ENCODE measurements at places on chromosomes 12 and 14.

DNA sequence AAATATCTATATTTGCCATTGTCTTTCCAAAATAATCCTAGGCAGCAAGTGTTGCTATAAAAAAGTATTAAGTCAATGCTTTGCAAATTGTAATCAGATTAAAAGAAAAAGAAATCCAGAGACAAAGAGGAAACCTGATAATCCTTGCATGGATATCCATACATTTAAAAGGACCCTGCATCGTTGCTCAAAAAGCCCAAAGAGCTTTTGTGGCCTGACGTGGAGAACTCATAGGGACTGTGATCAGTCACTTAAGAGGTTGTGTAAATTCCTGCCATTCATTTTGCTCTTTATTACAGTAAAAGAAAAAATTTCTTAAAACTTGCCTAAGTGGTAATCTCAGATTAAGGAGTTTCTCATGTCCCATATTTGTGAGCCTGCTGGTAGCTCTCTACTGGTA lies 392.6 kb downstream of the C12orf75 start:
- DNase-seq = no peak

DNA sequence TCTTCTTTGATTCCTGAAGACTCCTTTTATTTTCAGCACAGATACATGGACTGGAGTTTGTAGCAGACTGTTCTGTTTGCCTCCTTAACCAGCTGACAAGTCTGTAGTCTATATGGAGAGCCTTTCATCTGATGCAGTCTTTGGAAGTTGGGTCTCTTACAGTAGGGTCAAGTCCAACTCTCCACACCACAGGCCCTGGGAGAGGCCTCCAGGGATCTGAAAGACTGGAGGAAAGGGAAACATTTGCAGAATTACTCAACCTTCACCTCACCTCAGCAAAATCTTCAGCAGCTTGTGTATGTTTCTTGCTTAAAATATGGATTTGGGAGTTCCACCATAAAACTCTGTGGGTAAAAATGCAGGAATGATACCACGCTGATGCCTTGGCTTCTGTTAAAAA lies 188.4 kb downstream of the MSRB3 start:
- DNase-seq = no peak

- peak; percentile 4 for DNase-seq
Observed at GRCh38 chr12:69161829-69162228, 77.5 kb upstream of the CPSF6 start.

DNA sequence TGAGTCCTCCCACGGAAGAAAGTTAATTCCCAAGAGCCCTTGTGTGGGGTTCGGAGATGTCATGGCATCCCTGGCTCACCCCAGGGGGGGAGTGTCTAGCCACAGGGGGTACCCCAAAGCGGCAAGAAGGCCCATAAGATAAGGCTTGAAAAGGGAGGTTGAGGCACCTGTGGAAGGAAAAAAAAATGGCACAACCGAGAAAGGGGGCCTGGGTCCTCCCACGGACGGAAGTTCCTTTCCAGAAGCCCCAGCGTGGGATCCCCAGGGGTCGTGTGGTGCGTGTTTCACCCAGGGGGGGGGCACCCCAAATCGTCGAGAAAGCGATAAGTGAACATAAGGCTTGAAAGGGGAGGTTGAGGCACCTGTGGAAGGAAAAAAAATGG lies 266.7 kb downstream of the ALG10 start:
- no peak for DNase-seq

- no peak for DNase-seq
Observed at GRCh38 chr12:39959467-39959866, 146.4 kb downstream of the SLC2A13 start.

GRCh38 chr12:71075743-71076142 lies 82.1 kb downstream of the TSPAN8 start:
- DNase-seq = no peak

GRCh38 chr12:12467688-12468261 lies 94.9 kb downstream of the DUSP16 start:
- peak; percentile 37 for DNase-seq

GRCh38 chr14:53814392-53814791 lies 142.2 kb downstream of the BMP4 start:
- DNase-seq = no peak

DNA sequence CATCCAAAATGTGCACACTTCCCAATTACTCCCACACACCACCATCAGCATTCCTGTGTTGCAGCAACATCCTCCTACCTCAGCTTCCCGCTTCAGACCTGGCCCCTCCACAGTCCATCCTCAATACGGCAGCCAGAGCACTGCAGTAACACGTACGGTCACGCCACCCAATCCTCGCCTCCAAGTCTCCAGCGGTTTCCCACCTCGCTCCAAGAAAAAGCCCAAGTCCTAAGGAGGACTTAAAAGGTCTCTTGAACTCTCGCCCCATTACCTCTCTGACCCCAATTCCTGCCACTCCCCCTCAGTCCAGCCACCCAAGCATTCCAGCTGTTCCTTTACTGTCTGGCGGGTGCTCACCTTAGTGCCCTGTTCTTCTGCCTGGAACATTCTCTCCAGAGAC lies 12.0 kb downstream of the FBXO21 start:
- no peak for DNase-seq

DNA sequence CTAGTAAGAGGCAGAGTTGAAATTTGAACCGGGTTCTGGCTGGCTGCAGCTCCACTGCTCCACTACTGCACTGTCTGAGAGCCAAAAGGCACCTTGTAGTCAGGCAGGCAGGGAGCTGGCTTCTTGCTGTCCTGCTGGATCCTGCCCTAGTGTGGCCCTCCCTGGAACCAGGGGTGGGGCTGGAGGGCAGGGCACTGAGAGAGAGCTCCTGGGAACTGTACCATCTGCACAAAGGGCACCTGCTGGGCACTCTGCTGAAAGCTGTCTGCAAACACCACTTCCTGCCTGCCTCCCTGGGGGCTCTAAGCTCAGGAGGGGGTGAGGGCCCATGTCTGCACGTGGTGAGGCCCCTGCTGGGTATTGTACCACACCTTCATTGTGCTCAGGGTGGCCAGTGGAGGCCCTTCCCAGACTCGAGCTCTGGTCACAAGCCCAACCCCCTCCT lies 19.0 kb upstream of the TCL1B start:
- no peak for DNase-seq

- peak; percentile 88 for DNase-seq
Observed at GRCh38 chr14:49461529-49462401, 124.4 kb downstream of the RPS29 start.

DNA sequence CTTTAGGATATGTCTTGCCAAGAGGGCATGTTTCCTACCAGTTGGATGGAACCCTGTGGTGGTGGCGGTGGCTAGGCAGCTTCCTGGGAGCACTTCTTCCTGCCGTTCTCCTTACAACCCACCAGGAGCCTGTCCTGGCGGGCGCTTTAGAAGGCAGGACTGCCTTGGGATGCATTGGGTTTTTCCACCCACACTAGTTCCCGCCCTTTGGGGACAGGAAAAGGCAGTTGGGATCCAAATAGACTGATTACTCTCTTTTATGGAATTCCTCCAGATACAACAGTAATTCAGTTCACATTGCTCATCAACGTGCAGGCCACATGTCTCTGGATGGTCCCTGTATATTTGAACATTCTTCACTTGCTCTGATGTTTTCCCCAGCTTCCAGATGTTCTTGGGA lies 305.7 kb upstream of the SSTR1 start:
- DNase-seq = no peak

DNA sequence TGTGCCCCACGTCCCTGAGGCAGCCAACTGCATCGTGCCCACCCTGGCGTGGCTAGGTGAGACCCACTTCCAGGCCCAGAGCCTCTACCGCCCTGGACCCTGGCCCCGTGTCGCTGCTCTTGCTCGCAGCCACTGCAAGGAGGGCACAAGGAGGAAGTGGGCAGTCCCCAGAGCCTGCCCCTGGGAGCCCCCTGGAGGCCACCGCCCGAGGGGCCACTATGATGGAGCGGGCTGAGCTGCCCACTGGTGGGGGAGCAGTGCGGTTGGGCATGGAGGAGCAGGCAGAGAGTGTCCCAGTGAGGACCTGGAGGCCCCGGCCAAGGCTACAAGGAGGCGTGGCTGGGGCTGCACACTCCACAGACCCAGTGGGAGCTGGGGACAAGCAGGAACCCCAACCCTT lies 323.6 kb downstream of the PCNX1 start:
- DNase-seq = no peak

DNA sequence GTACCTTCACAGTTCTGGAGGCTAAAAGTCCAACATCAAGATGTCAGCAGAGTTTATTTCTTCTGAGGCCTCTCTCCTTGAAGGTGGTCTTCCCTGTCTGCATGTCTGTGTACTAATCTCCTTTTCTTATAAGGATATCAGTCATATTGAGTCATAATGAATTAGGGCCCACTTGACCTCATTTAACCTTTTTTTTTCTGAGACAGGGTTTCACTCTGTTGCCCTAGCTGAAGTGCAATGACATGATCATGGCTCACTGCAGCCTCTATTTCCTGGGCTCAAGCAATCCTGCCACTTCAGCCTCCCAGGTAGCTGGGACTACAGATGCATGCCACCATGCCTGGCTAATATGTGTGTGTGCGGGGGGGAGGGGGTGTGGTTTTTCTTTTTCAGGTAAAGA lies 41.7 kb downstream of the PPM1H start:
- DNase-seq = no peak

GRCh38 chr14:77641534-77642341 lies 25.3 kb upstream of the SPTLC2 start:
- peak; percentile 73 for DNase-seq

DNA sequence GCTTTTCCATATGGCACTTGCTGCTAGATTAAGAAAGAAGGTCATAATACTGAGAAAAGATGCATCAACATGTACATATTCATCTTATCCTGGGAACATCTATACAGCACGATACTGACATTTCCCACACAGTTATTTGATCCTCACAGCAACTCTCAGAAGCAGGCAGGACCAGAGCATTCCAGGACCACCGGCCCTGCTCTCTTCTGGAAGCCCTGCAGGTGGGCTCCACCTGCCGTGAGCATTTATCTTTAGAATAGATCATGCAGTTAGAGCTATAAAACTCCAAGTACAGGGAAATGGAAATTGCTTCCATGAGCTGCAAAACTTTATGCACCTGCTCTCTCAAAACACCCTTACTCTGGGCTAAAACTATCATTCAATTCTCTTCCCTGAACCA lies 5.5 kb upstream of the BDKRB1 start:
- DNase-seq = no peak

- peak; percentile 84 for DNase-seq
Observed at GRCh38 chr12:108822497-108823205, 34.7 kb downstream of the SSH1 start.
